Pulmonary artery endothelial cell (primary cell): ENCODE measurements at places on chromosomes 6 and 20. TPM values are rescaled to one million over a fixed set of nuclear protein-coding genes. Genes with fewer than 3 reads are reported as not detected.

The DZANK1 gene
- 0.66 and 0.81 TPM in 2 replicates for total RNA-seq

The NR2E1 gene
- not detected in 2 replicates for total RNA-seq

The GTSF1L gene
- not detected in 2 replicates for total RNA-seq

The MYH7B gene
- total RNA-seq = under 0.01 and 0.13 TPM in 2 replicates

The CLIC5 gene
- total RNA-seq = 0.07 TPM in 1 of 2 replicates, not detected in the other

The GSTA2 gene
- not detected in 2 replicates for total RNA-seq

The HFE gene
- total RNA-seq = 3.3 and 9.6 TPM in 2 replicates

The SNAP91 gene
- total RNA-seq = under 0.01 TPM in 1 of 2 replicates, not detected in the other

The FOXA2 gene
- not detected in 2 replicates for total RNA-seq

The SMLR1 gene
- not detected in 2 replicates for total RNA-seq

The SYCP2 gene
- total RNA-seq = 0.28 and 0.33 TPM in 2 replicates
